ENCODE measurements at places on chromosomes 1 and 21. TPM values are rescaled to one million over a fixed set of nuclear protein-coding genes. Genes with fewer than 3 reads are reported as not detected.

Gene CASQ2
- not detected for total RNA-seq

Gene RIMS3
- 0.23 TPM for total RNA-seq

Gene CALML6
- total RNA-seq, result 0.12 TPM

Gene SNX7
- 41.9 TPM for total RNA-seq

Gene RPTN
- not detected for total RNA-seq

Gene AGL
- 5.6 TPM for total RNA-seq

Gene SLC45A3
- total RNA-seq, result 0.82 TPM

Gene PDZK1
- not detected for total RNA-seq

Gene ADAMTS5
- 0.08 TPM for total RNA-seq

Gene SLC16A4
- 10.3 TPM for total RNA-seq

Gene C1orf174
- 39.8 TPM for total RNA-seq

Gene COL6A1
- 242 TPM for total RNA-seq

Gene ASAP3
- 83.3 TPM for total RNA-seq

Gene BRINP3
- not detected for total RNA-seq

Gene GJB3
- total RNA-seq, result 0.75 TPM

Gene LCE1C
- not detected for total RNA-seq

Gene FCRL4
- not detected for total RNA-seq

Data from smooth muscle cell of the coronary artery (primary cell).